Natural killer cell treated with Interleukin-12 subunit alpha and Interleukin-12 subunit beta and Interleukin-15 and Interleukin-18, amount 100 ng/mL, for 72 hours (primary cell): ENCODE measurements at places on chromosomes 3 and 15.

DNA sequence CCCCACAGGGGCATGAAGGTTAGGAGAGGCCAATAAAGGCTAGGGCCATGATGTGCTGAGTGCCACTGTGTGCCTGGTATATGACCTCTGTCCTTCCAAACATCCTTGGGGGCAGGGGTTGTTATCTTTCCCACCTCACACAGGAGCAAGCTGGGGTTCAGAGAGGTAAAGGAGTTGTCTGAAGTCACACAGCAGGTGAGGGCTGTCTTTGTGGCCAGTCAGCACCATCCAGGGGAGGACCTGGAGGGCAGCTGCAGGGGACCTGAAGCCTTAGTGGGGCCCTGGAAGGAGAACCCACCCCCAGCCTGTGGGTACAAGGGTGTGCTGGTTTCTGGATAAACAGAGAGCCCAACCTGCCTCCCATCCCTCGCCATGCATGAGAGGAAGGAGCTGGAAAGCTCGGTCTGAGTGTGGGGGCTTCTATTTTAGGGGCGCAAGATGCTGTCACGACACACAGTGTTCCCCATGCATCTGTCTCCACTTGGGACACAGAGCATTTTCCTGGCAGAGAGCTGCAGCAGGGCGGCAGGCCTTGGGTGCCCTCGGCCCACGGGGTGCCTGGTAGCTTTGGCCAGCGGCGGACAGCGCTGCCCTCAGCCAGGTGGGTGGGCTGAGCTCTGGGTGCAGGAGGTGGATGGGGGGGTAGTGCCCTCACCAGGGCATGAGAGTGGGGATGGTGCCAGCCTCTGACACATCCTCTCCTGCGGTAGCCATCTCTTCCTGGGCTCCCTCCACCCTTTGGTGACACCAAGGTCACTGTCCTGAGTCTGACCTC is 14.7 kb downstream of the IQSEC1 start:
- H3K4me3 ChIP-seq, result no peak overlapping the region
- DNase-seq, result no peak
- no peaks in the 10 kb centered on the region for H3K36me3 ChIP-seq
- H3K4me1 ChIP-seq, result peaks cover 4% of the 10 kb centered on the region
- H3K27me3 ChIP-seq, result no peaks in the 10 kb centered on the region

- peaks cover 18% of the 10 kb centered on the region for H3K4me1 ChIP-seq
- H3K36me3 ChIP-seq, result peaks cover 7% of the 10 kb centered on the region
- no peak for DNase-seq
- no peak overlapping the region for H3K4me3 ChIP-seq
- H3K27me3 ChIP-seq, result peaks cover 11% of the 10 kb centered on the region
- no peak overlapping the region for H3K27ac ChIP-seq
Measured at GRCh38 chr15:73226093-73226814, 142.5 kb downstream of the HCN4 start.

DNA sequence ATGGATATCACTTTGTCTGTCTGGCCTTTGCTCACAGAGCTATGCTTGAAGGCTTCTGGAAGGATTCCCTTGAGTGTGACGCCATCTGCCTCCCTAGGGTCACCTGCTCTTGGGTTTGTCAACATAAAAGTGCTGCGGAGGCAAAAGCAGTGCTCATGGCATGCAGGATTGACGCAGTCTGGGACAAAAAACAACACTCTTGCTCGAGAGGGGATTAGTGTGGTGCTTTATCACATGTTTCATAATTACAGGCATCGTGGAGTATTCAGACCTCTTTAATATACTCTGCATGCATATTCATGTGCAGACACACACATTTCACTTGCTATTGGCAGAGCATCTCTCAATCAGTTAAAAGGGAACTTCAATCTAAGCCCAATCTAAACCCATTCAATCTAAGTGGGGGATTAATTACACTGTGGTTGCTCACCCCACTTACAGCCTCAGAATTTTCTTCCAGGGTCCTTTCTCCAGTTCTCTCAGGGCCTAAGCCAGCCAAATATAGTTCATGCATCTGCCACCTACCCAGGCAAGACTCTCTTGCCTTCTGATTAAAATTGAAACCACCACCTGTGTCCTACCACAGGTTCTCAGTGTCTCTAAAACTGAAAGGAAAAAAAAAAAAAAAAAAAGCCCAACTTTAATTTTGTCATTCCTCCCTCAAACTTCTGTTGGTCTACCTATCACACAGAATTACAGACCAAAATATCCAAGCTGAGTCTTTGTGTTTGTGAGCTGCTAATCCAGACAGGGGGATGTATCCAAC is 75.6 kb downstream of the BFSP2 start:
- DNase-seq, result no peak
- no peak overlapping the region for H3K4me3 ChIP-seq
- no peaks in the 10 kb centered on the region for H3K27me3 ChIP-seq
- no peak overlapping the region for H3K27ac ChIP-seq
- H3K4me1 ChIP-seq, result no peaks in the 10 kb centered on the region
- H3K36me3 ChIP-seq, result no peaks in the 10 kb centered on the region

DNA sequence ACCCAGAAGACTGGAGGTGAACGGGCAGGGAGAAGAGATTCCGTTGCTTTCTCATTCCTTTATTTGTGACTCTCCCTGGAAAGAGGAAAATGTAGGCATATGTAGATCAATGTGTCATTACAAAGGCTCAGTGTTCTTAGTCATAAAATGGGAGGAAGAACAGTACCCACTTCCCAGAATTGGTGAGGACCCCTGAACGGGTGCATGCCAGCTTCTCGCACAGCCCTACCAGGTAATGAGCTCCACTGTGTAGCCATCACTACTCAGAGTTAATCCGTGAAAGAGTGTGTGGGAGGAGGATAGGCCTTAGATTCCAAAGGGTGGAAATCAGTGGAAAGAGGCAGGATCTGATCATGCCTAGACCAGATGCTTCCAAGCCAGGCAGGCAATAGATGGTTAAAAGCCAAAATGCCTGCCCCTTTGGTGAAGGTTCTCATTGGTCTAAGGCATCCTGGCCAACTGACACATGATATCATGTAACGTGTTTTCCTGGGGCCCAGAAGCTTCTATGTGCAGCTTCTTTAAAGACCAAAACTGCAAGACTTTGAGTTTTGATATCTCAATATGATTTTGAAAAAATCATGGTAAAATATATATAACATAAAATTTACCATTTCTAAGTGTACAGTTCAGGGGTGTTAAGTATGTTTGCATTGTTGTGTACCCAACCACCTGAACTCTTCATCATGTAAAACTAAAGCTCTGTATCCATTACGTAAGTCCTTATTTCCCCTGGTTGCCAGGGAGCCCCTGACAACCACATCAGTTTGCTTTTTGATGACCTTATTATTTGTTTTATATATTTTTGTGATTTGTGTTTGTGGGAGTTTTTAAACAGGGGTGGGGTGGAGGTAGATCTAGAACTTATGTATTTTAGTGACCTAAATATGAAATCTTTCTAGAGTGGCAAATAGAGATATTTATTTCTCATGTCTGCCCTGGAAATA is 402.2 kb upstream of the CFAP20DC start:
- H3K27me3 ChIP-seq, result peaks cover 3% of the 10 kb centered on the region
- peaks cover 14% of the 10 kb centered on the region for H3K36me3 ChIP-seq
- H3K4me1 ChIP-seq, result peaks cover 52% of the 10 kb centered on the region

DNA sequence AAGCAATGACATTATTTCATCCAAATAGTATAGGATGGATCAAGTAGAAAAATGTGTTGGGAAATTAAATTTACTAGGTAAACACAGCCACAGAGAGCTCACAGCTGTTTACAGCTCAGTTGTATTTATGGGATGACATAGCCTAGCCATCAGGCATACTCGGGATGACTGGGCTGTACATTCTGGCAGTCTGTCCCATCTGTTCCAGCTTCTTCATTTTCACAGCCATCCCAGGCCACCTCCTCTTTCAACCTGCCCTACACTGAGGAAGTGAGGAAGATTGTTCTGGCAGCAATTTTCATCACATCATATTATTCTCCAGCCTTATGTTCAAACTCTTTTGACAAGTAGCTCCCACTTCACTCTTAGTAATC is 98.4 kb upstream of the PFN2 start:
- no peak for DNase-seq
- no peak overlapping the region for H3K4me3 ChIP-seq
- H3K27me3 ChIP-seq, result peaks cover 40% of the 10 kb centered on the region
- no peaks in the 10 kb centered on the region for H3K4me1 ChIP-seq

DNA sequence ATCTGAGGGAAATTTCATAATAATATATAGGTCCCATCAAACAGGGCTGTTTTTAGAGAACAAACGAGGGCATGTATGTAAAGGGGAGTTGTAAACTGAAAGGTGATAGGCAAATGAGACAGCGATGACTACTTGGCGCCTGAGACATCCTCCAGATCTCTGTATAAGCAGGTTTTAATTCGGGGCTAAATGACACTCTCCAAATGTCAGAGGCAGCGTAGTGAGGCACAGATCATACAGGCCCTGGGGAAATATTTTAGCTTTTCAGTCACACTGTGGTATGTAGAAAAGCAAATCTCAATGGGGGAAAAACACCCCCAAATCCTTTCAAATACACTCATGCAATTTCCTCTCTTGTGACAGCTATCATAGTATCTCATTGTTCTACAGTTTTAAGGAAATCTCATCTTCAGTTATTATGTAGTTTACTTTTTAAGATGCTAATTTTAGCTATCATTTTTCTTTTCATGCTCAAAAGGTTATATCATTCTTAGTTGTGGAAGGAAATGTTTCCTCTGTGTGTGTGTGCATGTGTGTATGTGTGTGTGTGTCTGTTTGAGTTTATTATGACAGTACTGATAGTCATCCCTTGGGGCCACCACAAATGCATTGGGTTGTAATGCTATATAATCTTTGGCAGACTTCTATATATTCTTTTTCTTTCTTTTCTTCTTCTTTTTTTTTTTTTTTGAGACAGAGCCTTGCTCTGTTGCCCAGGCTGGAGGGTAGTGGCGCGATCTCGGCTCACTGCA is 1.1 kb downstream of the TPRG1 start:
- no peak overlapping the region for H3K4me3 ChIP-seq
- no peaks in the 10 kb centered on the region for H3K4me1 ChIP-seq
- no peak for DNase-seq

GRCh38 chr15:85312929-85313331 is 67.5 kb upstream of the AKAP13 start:
- peaks cover 13% of the 10 kb centered on the region for H3K27me3 ChIP-seq
- no peak for DNase-seq
- no peak overlapping the region for H3K27ac ChIP-seq
- H3K36me3 ChIP-seq, result no peaks in the 10 kb centered on the region
- peaks cover 28% of the 10 kb centered on the region for H3K4me1 ChIP-seq
- peak overlapping the region; percentile 23 for H3K4me3 ChIP-seq

DNA sequence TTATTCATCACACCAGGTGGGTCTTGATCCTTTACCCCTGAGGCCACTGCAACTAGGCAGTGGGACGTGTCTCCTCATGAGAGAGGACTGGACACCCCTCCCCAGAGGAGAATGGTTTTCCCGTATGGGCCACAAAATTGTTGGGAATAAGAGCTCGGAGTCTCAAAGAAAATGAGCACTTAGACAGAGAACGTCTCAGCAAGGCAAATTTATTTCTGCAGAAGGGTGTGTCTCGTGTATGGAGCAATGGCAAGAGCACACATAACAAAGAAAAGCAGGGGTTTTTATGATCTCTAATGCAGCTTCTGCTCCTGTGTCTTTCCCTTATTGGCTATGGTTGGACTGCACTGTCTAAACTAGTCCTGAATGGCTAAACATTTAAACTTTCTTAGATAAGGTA is 803.5 kb downstream of the PLOD2 start:
- DNase-seq, result no peak
- no peaks in the 10 kb centered on the region for H3K36me3 ChIP-seq
- no peak overlapping the region for H3K4me3 ChIP-seq
- no peaks in the 10 kb centered on the region for H3K4me1 ChIP-seq
- H3K27me3 ChIP-seq, result no peaks in the 10 kb centered on the region

GRCh38 chr3:136811701-136812100 is 7.2 kb upstream of the SLC35G2 start:
- H3K4me1 ChIP-seq, result no peaks in the 10 kb centered on the region
- no peak for DNase-seq
- H3K4me3 ChIP-seq, result no peak overlapping the region
- no peaks in the 10 kb centered on the region for H3K36me3 ChIP-seq
- H3K27ac ChIP-seq, result no peak overlapping the region
- H3K27me3 ChIP-seq, result peaks cover 4% of the 10 kb centered on the region

DNA sequence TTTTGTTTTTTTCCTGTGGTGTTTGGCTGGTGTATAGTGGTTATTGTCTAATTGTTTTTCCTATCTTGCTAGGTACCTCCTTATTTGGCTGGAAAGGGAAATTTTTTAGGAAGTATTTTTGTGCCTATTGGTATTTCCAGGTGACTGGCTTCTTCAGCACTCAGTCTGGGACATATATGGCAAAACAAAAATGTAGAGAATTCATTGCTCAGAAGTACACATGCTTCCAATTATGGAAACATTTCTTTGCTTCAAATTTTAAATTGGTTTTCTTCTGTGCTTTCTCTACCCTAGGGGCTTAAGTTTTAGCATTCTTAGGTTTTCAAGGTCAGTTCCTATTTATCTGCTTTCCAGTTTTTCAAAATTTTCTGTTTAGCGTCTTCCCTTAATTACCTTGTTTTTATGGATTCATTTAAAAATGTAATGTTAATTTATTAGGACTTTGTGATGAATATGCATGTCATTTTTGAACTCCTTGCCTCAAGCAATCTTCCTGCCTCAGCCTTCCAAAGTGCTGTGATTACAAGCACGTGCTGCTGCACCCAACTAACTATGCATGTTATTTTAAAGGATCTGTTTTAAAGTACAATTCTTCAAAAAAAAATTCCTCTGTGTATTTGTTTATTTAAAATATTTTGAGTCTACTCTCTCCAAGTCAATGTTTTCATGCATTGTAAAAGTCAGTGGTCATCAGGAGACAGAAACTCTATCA is 231.9 kb upstream of the DPPA4 start:
- no peak for DNase-seq
- H3K4me3 ChIP-seq, result no peak overlapping the region
- no peaks in the 10 kb centered on the region for H3K36me3 ChIP-seq
- no peaks in the 10 kb centered on the region for H3K27me3 ChIP-seq
- no peaks in the 10 kb centered on the region for H3K4me1 ChIP-seq

DNA sequence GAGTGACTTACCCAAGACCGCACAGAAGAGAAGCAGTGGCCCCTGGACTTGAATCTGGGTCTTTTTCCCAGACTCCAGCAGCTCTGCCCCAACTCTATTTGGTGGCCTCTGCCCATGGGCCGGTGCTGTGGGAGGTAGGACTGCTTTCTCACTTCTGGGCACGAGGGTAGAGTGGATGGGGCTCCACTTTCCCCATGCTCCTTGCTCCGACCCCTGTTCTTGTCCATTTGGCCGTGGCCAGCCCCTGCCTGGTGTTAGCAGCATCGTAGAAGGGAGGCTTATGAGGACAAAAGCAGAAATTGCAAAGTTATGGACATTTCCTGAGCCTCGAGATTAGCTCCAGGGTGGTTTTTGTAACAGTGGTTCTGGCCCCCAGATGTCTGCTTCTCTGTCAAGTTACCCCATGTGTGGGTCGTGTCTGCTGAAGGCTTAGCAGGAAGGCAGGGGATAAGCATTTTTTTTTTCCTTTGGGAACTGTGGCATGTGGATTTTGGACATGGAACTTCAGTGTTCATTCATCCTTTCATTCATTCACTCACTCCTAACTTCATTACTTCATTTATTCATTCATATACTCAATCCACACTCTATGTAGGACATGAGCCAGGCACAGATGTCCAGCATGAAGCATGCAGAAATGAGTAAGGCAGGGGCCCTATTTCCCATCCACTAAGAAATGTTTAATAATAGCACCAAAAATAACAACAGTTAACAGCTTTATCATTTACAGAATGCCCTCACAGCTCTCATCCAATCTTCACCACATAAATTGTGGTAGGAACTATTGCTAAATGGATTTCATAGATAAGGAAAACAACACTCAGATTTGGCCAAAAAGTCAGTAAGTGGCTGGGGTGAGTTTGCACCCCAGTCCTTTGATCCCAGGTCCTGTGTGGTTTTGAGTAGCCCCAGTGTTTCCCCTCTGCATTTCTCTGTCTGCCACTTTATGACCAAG is 180.5 kb downstream of the OPA1 start:
- no peak for DNase-seq
- H3K4me3 ChIP-seq, result no peak overlapping the region
- H3K27me3 ChIP-seq, result peaks cover 27% of the 10 kb centered on the region
- H3K4me1 ChIP-seq, result no peaks in the 10 kb centered on the region
